ENCODE measurements at places on chromosomes 5 and 9.

DNA sequence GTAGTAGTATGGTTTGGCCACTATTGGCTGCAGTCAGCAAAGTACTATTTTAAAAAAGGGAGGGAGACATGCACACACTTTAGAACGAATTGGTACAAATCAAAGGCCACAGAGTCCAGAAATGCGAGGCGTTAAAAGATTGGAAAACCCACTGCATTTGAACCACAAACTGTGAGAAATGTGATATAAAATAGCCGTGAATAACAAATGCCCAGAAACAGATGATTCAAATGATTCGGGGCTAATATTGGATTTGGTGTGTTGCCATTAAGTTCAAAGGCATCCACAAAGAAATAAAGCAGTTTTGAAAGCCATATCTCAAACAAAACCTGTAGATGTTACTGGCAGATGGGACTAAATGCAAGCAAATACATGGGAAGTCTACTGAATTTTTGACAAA, 140.9 kb upstream of the HMHB1 start:
- no peak for DNase-seq

DNA sequence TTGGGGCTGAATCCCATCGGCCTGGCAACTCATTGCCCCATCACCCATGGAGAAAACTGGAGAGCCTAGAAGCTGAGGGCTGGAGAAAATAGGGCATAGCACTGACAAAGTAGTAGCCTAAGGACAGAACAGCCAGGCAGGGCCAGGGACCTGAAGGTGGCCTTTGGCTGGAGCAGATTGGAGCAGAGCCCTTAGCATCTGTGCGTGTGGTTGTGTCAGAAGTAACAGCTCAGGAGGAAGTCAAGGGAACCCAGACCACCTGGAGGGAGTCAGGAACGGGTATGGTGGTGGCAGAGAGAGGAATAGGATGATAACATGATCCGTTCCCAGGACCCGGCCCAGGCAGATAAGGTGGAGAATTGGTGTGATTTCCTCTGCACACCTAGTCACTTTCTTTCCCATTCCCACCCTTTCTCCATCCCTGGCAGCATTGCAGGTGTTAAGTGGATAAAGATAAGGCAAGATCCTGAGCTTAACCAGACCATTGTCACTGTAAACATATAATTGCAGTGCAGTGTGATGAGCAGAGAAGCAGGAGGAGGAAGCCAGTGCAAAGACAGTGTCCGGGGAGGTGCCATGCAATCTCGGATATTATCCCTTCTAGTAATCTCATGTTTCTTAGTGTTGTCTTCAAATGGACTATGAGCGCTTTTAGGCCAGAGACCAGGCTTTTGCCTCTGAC, 67.0 kb downstream of the NDFIP1 start:
- no peak for DNase-seq

DNA sequence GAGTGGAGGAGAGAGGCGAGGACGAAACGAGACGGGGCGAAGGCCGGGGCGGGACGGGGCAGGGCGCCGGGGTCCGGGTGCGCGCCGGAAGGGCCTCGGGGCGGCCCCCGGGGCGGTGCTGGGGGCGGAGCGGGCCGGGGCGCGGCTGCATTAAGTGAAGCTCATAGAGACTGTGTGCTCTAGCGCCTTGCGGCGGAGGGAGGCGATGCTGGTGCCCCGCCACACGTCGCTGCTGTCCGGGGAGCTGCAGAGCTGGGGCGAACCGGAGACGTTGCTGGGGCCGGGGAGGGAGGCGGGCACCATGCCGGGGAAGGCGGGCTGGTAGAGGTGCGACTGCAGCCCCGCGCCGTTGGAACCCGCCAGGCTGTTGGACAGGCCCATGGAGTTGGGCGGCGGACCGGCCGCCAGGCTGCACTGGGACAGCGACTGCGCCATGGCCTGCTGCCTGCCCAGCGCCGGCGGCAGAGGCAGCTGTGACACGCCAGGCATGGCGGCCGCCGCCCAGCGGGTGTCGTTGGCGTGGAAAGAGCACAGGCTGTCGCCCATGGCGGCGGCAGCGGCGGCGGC, 8.3 kb downstream of the OTP start:
- no peak for DNase-seq

DNA sequence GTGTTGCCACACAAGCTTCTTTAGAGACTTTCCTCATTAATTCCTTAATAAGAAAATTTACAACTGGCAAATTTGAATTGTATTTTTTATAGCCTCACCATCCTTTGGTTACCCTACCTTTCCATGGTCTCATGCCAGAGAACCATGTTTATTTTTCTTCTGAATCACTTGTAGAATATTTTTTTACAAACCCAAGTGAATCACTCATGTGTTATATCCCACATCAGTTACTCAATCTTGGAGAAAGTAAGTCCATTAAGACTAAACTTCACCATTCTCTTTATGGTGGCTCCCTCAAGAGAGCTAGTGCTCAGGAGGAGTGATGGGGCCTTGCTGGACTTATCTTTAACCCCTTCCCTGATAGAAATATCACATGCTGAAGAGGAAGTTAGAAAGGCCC, 128.9 kb downstream of the SUSD1 start:
- no peak for DNase-seq

GRCh38 chr9:119088002-119088547, 281.2 kb downstream of the BRINP1 start:
- no peak for DNase-seq

DNA sequence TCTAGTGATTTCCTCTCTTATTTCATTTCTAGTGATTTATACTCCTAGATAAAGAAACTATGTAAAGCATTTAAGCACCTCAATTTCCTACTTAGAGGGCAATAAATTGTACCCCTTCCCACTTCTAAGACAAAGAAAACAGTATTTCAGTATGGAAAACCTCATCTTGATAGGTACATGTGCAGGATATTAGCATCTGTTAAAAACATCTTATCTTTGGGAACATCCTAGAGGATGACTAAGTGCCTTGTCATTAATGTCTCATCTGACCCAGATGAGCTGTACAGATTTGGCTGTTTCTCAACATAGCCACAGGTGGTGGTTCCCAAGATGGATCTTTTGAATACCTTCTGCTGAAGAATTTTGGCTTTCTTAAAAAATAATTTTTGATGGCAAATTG, 5.7 kb downstream of the MEGF10 start:
- DNase-seq, result no peak

GRCh38 chr5:136133922-136134379, 1.3 kb downstream of the SMAD5 start:
- peak; percentile 76 for DNase-seq

DNA sequence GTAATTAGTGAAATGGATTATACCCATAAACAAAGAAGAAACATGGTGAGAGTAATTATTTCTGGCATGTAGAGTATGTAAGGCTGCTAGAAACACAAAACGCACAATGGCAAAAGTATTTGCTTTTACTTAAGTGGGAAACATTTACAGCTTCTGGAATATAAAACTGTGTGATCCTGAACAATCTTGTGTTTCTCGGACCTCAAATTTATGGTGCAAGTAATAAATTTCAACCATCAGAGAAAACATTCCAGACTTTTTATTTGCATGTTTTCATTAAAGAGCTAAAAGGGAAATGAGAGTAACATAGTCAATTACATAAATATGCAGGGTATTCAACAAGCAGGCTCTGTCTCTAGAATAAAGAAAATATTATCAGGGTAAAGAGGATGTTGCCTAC, 17.2 kb upstream of the PRR16 start:
- DNase-seq, result no peak

DNA sequence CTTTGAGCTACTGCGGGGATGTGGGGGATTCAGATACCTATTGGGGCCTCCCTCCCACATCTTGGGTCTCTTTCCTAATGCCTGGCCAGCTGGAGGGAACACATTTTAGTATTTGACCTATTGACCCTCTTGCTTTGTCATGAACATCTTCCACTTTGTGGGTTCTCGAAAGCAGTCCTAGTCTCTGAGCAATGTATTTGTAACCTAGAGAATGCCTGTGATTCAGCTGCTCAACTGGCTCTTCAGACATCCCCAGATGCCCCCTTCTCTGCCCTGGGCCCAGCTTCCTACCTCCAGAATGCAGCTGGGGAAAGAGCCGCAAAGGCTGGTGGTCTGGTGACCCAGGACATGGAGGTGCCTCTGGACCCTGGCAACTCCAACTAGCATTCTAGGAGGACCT, 32.2 kb downstream of the APTX start:
- no peak for DNase-seq

DNA sequence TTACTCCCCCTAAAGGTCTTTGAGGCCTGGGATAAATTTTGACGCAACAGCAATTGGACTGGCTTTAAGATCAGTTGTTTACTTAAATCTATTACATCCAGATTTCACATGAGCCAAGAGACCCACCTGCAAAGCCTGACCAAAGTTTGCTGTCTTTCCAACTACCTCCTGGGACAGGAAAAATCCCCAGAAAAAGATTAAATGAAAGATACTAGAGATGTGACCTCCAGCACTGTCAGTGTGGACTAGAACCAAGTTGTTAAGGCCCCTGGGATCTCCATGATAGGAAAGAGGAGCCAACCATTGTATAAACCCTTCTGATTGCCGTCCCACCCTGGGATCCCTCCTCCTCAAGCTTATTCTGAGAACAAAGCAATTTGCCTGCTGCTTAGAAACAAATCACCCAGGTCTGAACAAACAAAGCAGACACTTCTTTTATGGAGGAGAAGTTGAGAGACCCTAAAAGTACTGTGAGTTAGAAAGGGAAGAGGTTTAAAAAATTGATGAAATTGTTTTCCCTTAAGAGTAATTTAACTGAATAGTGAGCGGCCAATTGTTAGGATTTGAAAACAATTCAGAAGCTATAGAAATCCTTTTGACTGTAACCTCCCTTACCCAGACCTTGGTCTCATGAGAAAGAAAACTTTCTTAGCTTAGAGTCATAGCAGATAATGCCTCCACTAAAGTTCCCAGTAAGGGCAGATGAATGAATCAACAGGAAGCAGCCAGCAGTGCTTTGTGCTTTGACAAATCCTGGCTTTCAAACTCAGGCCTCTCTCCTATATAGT, 255.2 kb downstream of the TMEM167A start:
- no peak for DNase-seq

GRCh38 chr5:58498340-58498942, 7.2 kb downstream of the GAPT start:
- DNase-seq, result no peak

DNA sequence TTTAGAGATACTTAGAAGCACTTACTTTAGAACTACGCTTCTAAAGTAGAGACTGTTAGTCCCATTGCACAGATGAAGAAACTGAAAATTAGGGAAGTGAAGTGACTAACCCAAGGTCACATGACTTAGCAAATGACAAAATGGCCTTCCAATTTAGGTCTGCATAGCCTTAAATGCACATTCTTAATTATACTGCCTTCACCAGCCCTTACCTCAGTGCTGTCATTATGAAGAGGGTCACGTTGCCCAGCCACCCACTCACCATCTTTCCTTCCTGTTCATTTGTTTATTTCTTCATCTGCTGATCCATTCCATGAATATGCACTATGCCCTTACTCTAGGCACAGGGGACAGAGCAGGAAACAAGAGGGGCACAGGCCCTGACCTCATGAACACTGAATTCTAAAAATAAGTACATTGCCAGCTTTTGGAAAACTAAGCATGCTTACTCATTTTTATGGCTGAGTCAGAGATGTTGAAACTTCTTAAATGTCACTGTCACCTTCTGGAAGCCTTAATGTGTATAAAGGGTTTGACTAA, 8.6 kb downstream of the HAVCR2 start:
- DNase-seq, result no peak

DNA sequence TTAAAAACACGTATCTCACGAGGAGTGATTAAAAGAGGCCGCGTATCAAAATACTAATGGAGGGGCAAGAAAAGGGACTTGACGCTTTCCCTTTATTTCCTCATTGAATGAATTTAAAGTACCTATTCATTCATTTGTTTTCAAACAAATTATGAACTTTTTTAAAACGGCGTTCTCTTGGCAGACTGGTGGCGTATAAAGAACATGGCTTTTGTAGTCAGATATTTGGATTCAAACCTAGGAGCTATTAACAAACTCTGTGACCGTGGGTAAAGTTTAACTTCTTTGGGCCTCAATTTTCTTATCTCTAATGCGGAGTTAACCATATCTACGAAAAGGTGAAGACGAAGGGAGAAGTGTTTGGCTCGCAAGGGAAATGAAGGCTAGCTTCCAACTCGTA, 876 bp downstream of the CAAP1 start:
- no peak for DNase-seq

DNA sequence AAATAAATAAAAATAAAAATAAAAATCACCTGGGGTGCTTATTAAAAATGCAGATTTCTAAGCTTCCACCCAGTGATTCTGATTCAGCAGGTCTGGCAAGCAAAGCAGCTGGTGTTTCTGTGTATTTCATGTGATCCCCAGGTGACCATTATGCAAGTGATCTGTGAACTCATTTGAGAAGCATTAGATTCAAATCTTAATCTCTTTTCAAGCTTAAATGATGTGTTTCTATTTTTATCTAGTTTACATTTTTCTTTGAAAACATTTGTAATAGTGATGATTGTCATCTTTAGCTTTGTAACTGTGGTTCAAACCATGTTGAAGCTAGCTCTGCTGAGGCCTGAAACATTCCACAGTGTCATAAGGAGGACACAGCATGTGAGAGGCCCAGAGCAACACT, 804.8 kb upstream of the ZNF608 start:
- DNase-seq, result no peak

DNA sequence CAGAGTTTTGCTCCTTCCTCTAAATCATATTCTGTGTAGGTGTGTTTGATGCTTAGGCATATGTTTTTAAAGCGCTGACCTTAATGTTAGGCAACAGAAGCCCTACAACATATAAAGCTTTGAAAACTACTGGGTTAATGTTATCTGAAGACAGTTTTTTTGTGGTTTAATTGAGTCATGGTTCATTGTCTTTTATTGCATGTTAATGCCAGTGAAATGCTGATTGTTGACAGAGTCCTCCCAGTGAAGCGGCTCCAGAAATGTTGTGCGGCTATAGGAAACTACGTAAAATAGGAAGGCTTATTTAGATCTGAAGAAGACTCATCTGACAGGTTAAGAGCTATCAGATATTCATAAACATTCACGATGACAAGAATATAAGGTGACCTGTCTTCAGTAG, 424.6 kb downstream of the CCDC171 start:
- DNase-seq, result no peak

- DNase-seq, result no peak
Measured at GRCh38 chr5:10460252-10460906, 18.7 kb downstream of the ROPN1L start.

- no peak for DNase-seq
Measured at GRCh38 chr9:20280330-20280729, 342.0 kb downstream of the MLLT3 start.

GRCh38 chr5:89003563-89004036, 120.6 kb upstream of the MEF2C start:
- DNase-seq, result no peak

DNA sequence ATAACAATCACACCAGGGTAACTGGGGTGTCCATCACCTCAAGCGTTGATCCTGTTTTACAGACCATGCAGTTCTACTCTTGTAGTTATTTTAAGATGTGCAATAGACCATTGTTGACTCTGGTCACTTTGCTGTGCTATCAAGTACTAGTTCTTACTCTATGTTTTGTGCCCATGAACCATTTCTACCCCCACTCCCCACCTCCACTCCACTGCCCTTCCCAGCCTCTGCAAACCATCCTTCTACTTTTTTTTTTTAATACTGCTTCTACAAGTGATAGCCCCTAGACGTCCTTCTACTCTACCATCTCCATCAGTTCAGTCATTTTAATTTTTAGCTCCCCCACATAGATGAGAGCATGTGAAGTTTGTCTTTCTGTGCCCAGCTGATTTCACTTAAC, 38.8 kb downstream of the EHMT1 start:
- no peak for DNase-seq

GRCh38 chr9:107705521-107705920, 216.0 kb upstream of the KLF4 start:
- DNase-seq, result no peak

Data from CD4-positive, alpha-beta T cell treated with Interleukin-4 for 4 hours (primary cell).